ENCODE measurements at places on chromosomes 3 and 15.

- no peak for DNase-seq
These were observed 175.3 kb upstream of the LRRFIP2 start for GRCh38 chr3:37349640-37350039.

- DNase-seq: no peak
These were observed 54.5 kb upstream of the TBL1XR1 start for GRCh38 chr3:177251755-177252154.

DNA sequence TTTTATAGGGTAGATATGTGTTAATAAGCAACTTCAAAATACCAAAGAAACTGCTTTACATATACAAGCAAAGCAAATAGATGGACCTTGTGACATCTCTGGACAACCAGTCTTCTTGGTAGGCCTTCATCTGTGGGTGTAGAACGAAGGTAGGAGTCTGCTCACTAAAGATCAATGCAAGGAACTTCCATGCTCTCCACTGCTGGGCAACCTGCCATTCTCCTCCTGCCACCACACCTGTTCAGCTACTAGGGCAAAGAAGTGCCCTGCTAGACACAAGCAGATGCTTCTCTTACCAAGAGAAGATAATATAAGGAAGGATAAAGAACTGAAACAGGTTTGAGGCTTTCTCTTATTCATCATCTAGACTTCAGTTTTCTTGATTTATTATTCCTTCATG, 12.6 kb downstream of the PPARG start:
- no peak for DNase-seq

DNA sequence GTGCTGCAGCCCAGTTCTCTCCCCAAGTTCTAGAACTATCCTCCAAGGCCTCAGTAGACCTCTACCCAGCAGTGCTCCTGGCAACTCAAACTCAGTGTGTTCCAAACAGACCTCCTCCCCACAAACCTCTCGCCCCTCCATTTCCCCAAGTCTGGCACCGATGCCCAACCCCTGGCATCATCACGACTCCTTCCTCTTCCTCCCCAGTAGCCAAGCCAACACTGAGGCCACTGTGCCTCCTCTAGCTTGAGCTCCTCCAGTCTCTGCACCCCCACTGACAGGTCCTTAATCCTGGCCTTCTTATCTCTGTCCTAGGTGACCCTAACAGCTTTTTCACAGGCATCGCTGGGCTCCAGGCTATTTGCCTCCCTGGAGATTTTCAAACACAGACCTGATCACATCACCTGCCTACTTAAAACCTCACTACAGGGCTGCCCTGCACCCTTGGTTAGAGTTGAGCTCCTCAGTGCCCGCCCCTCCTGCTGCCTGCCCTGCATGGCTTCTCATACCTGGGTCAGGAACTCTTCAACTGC, 6.8 kb downstream of the ARPIN start:
- no peak for DNase-seq

- DNase-seq: no peak
These were observed 953.4 kb downstream of the AGBL1 start for GRCh38 chr15:87033056-87033455.

- DNase-seq: peak; percentile 9
These were observed 775 bp upstream of the CCDC39 start for GRCh38 chr3:180680097-180680430.

DNA sequence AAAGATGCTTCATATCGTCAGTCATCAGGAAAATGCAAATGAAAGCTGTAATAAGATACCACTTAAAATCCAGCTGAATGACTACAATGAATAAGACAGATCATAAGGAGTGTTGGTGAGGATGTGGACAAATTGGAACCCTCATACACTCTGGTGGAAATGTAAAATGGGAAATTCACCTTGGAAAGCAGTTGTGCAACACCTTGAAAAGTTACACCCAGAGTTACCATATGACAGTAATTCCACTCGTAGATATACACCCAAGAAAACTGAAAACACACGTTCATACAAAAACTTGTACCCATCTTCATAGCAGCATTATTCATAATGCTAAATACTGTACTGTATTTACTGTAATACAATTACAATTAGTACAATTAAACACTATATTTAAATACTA, 2.3 kb downstream of the TTC23 start:
- no peak for DNase-seq

GRCh38 chr3:47047673-47048072, 68.2 kb downstream of the NBEAL2 start:
- no peak for DNase-seq

- DNase-seq: no peak
These were observed 582.5 kb downstream of the PLOD2 start for GRCh38 chr3:145578471-145578870.

DNA sequence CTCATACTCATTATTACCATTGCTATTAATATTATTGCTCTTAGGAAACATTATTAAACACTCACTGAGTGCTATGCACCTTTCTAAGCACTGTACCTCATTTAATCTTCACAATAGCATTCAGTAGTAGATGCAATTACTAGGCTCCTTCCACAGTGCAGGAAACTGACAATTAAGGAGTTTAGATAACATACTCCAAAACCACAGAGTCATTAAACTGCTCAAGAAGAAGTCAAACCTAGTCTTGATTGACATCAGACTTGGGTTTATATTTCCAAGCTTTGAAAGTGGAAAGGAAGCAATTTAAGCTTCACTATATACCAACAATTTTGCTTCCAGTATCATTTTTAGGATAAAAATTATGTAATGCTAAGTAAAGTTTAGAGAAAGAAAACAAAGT, 490.1 kb upstream of the ARRDC4 start:
- DNase-seq: no peak

DNA sequence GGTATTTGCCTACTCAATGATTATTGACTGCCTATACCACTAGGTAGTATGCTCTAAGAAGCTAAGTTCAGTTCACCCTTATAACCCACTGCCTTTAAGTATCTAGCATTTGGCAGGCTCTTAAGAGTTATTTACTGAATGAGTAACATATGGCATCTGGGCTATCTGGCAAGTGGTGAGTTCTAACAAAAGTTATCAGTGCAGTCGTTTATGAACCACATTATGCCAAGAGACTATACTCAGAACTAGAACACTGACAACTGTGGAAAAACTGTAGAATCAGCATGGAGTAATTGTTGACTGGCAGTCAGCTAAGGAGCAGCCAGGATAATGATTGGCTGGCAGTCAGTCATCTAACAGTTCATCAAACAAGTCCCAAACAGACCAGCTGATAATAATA, 25.8 kb downstream of the RAF1 start:
- DNase-seq: no peak

- no peak for DNase-seq
These were observed 25.4 kb upstream of the CDV3 start for GRCh38 chr3:133548090-133548489.

- DNase-seq: no peak
These were observed 62.0 kb downstream of the TCF12 start for GRCh38 chr15:56980473-56980872.

DNA sequence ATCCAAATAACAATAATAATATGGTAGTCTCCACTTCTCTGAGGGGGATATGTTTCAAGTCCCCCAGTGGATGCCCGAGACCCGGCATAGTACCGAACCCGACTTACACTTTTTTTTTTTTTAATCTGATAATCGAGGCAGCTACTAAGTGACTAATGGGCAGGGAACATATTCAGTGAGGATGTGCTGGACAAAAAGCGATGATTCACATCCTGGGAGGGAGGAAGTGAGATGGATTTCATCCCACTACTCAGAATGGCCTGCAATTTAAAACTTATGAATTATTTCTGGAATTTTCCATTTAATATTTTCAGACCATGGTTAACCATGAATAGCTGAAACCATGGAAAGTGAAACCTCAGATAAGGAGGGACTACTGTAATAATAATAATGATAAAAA, 49.5 kb upstream of the SELENOK start:
- no peak for DNase-seq

- no peak for DNase-seq
These were observed 28.4 kb downstream of the CPN2 start for GRCh38 chr3:194322678-194323211.

DNA sequence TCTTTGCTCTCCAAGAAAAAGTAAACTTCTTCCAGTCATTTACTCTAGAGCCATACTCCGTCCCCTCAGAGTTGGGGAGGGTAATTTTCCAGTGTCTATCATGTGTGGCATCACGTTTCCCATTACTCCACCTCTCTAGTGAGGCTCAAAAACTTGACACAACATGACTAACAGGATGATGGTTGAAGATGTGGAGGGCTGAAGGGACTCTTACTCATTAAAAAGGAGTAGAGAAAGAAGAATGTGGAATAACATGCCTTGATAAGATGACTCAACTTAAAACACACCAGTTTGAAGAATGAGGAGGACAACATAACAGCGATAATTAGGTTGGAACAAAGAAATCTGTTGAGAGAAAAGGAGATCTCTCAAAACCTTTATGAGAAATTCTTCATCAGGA, 894.3 kb downstream of the OTOL1 start:
- no peak for DNase-seq

DNA sequence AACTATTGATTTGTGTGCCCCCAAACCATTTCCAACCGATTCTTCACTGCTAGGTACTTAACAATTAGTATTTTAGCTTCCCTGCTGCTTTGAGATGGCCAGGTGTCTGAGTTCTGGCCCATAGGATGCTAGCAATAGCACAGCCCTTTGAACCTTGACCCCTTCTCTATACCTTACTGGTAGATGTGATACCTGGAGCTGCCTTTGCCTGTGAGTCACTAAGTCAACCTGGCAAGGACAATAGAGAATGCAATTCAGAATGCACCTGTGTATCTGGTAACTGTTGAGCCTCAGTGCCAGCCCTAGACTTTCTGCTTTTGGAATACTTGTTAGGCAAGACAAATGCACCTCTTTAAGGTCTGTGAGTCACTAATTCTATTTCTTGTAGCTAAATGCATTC, 467.4 kb downstream of the GRM7 start:
- no peak for DNase-seq

GRCh38 chr3:140733623-140734022, 55.8 kb downstream of the TRIM42 start:
- DNase-seq: no peak

GRCh38 chr15:33964665-33965040, 3.6 kb upstream of the CHRM5 start:
- no peak for DNase-seq

- DNase-seq: no peak
These were observed 129.5 kb downstream of the ST8SIA2 start for GRCh38 chr15:92523176-92523575.

Measured in GM12891 (cell line).